ENCODE measurements at places on chromosomes 11 and 22. TPM values are rescaled to one million over a fixed set of nuclear protein-coding genes. Genes with fewer than 3 reads are reported as not detected.

The TNNT3 gene
- total RNA-seq = 10.1 TPM

The CCDC88B gene
- 2.4 TPM for total RNA-seq

The RTCB gene
- 95.8 TPM for total RNA-seq

The CARD18 gene
- total RNA-seq = not detected

The DUSP8 gene
- 1.5 TPM for total RNA-seq

The MRGPRX3 gene
- not detected for total RNA-seq

The HSPB2 gene
- total RNA-seq = not detected

The HTR3A gene
- total RNA-seq = not detected

The OR51B2 gene
- total RNA-seq = not detected

The ANO9 gene
- total RNA-seq = 57.4 TPM

The CD3D gene
- not detected for total RNA-seq

The DERL3 gene
- total RNA-seq = 1.6 TPM

The TEX54 gene
- total RNA-seq = not detected

The SPDYC gene
- total RNA-seq = not detected

The KIF18A gene
- total RNA-seq = 3.1 TPM

The IGLL1 gene
- not detected for total RNA-seq

The MMP12 gene
- total RNA-seq = not detected

The SLC17A6 gene
- not detected for total RNA-seq

The MMP13 gene
- not detected for total RNA-seq

The ADM2 gene
- total RNA-seq = 0.79 TPM

The UBQLNL gene
- total RNA-seq = 0.39 TPM

The CPT1B gene
- 3.9 TPM for total RNA-seq

The SNAP29 gene
- total RNA-seq = 9.2 TPM

The OR2D2 gene
- total RNA-seq = 0.79 TPM

The PRR5L gene
- total RNA-seq = 59.3 TPM

The MS4A12 gene
- total RNA-seq = not detected

The SLC7A4 gene
- not detected for total RNA-seq

The SEPTIN5 gene
- 5.6 TPM for total RNA-seq

The IFTAP gene
- 25.3 TPM for total RNA-seq

The APOBEC3G gene
- 6.7 TPM for total RNA-seq

The RCOR2 gene
- 4.3 TPM for total RNA-seq

The FAM181B gene
- total RNA-seq = 0.65 TPM

The DRD4 gene
- not detected for total RNA-seq

The FOLH1 gene
- total RNA-seq = not detected

The OR10AG1 gene
- total RNA-seq = not detected

The PATZ1 gene
- 30.2 TPM for total RNA-seq

The PKNOX2 gene
- total RNA-seq = 3.1 TPM

The FAM180B gene
- under 0.01 TPM for total RNA-seq

The RPL3 gene
- 2,446 TPM for total RNA-seq

The ASPHD2 gene
- not detected for total RNA-seq

The NTM gene
- total RNA-seq = 45.8 TPM

The MRGPRE gene
- total RNA-seq = 0.87 TPM

The CNGA4 gene
- not detected for total RNA-seq

The SOX10 gene
- total RNA-seq = not detected

The LRRC4C gene
- under 0.01 TPM for total RNA-seq

The OR2D3 gene
- total RNA-seq = not detected

The OR4A16 gene
- not detected for total RNA-seq

The WNT11 gene
- total RNA-seq = 34.4 TPM

The CASP12 gene
- total RNA-seq = not detected

The PHOX2A gene
- total RNA-seq = 0.39 TPM

The OR8D1 gene
- not detected for total RNA-seq

The OR6T1 gene
- total RNA-seq = not detected

The SYNGR1 gene
- 44.4 TPM for total RNA-seq

The FOLR3 gene
- 2.3 TPM for total RNA-seq

The ANGPTL5 gene
- not detected for total RNA-seq

The OR52A5 gene
- not detected for total RNA-seq
